Activated CD8-positive, alpha-beta memory T cell treated with anti-CD3 and anti-CD28 coated beads for 4 hours (primary cell): ENCODE measurements at places on chromosomes 16 and 17.

DNA sequence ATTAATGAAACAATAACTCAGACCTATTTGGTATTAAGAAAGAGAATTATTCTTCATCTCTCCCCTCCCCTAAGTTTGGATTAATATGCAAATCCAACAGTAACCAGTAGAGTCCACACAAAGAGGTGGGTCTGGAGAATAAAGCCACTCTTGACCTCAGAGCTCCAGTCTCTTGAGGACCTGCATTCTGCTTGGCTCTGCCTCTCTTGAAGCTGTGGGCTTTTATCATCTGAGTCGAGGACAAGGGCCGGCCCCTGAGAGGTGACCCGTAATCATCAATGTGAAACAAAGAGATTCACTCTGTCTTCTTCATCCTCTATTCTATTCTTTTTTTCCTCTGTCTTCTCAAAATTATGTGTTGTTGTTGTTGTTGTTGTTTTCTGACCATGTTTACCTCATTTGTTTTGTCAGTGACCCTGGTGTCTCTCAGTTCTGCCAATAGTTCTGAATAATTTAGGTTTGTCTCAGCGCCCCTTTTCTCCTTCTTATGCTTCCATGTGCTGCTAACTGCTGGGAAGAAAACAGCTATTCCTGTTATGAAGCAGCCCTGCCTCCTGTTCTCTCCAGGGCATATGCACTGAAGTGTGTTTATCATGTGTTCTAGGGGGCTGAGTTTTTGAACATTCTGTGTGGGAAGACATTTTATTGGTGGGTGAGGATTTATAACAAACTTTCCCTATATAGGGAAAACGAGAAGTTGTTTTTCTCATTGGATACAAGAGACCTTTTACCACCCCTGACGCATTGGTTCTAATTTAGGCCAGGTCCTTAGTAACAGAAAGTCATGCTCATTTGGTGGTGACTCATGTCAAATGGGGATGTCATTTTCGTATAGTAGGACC lies 135.8 kb downstream of the TRIM37 start:
- no peak for DNase-seq

- no peak for DNase-seq
Measured at GRCh38 chr17:77770331-77771105, 188.0 kb upstream of the TNRC6C start.

GRCh38 chr17:1896243-1897104 lies 66.7 kb downstream of the RPA1 start:
- no peak for DNase-seq

GRCh38 chr16:62019851-62020250 lies 16.4 kb downstream of the CDH8 start:
- no peak for DNase-seq

- no peak for DNase-seq
Measured at GRCh38 chr17:80750263-80750662, 205.6 kb downstream of the RPTOR start.

DNA sequence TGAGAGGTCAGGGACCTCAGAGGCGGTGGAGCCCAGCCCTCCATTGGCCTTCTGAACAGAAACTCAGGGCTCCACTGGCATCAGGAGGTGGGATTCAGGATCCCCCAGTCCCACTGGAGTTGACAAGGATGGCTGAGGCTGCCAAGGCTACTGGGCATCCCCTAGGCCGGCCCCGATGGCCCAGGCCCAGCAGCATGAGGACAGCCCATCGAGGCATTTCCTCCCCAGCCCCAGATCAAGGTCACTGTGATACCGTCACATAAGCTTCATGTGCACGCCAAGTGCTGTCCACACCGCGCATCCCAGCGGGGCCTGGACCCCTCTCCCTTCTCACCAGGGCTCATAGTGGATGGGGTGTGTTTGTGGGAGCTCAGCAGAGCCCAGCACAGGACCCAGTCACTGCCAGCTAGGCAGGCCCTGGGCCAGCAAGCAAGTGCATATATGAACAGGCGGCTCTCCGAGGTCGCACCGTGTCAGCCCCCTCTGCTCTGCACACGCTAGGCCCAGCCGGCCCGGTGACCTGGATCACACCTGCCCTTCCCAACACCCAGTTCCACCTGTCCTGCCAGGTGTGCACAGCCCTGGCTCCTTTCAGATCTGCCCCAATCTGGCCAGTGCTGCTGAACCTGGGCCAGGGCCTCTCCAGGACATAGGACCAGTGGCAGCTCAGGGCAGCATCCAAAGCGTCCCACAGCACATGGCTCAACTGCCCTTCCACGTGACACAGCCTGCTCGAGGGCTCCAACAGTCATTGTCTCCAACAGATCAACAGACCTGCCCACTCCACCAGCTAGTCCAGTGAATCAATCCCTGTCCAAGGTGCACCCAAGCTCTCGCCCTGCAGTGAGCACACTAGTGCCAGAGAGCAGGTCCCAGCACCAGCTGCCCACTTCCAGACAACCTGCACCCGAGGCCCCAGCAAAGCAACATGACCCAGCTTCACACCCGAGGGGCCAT lies 32.8 kb upstream of the RASD1 start:
- DNase-seq, result no peak
